Fibroblast of the aortic adventitia (primary cell): ENCODE measurements at places on chromosomes 3 and 15.

DNA sequence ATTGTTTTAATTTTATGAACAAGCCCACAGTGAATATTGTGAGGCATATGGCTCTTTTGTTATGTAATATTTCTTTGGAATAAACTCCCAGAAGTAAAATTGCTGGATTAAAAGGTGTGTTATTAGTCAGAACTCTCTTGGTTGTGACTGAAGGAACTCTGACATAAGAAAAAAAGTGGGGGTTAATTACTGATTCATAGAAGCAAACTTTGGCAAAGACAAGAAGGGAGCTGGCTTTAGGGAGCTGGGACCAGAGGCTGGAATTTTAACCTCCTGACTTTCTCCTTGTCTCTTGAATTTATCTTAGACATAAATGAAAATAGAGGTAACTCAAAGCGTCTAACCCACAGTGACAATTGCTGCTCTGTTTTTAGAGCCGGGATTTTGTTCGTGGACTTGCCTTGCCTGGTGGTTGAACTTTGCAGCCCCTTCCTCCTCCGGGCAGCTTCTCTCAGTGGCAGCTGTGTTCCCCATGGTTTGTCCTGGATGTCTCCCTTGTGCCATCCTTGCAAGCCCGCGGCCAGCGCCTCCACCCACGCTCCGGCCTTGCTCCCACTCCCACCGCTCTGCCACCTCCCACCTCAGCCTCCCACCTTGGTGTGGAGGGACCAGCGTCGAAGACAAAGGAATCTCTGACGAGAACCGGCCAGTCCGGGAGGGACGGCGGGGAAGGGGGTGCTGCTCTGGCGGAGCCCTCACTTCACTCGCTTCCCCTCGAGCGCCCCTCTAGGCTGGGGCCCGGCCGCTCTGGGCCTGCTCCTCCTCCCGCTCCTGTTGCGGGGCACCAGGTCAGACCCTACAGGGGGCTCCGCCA is 28.0 kb downstream of the ARHGAP31 start:
- peak; percentile 49 for DNase-seq

- no peak for DNase-seq
Measured at GRCh38 chr15:74130849-74131627, 652 bp downstream of the ISLR2 start.

DNA sequence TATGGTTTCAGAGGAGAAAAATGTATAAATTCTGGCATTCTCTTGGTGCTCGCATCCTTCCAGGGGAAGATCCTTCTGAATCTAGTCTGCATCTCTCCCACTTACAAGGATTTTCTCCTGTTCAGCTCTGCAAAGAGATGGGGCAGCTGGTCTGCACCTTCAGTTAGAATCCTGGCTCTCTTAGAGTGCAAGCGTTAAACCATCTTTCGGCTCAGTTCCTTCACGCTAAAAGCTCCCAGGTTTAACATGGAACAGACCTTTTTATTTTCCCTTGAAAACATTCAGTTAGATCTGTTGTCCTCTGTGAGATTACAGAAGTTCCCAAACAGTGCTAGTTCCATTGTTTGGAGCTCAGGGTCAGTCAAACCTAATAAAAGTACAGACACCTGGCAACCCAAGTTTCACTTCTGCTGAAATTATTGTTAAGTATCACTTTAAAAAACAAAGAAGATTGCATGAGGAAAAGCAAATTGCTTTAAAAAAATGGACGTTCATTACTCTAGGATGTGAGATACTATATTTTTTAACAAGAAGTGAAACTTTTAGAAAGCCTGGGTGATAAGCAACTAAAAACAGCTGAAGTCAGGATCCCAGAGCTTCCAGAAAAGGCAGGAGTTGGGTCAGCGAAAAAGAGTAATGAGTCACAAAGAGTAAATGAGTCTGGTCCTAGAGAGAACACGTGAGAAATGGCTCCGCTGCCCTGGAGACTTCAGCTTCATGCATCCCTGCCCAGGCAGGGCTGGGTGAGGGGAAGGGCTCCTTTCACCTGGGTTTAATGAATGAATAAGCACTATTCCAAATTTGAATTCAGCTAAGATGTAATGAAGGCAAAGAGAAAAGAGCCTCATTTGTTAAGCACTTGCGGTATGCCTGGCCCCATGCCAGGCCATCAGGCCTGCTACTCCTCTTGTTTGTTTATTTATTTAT is 63.3 kb downstream of the ABTB1 start:
- DNase-seq: peak; percentile 82

- DNase-seq: peak; percentile 83
Measured at GRCh38 chr3:129409541-129409940, 18.9 kb downstream of the EFCAB12 start.

GRCh38 chr15:101353240-101353639 is 58.2 kb upstream of the SNRPA1 start:
- no peak for DNase-seq

GRCh38 chr3:56775445-56775837 is 26.3 kb downstream of the ARHGEF3 start:
- no peak for DNase-seq

DNA sequence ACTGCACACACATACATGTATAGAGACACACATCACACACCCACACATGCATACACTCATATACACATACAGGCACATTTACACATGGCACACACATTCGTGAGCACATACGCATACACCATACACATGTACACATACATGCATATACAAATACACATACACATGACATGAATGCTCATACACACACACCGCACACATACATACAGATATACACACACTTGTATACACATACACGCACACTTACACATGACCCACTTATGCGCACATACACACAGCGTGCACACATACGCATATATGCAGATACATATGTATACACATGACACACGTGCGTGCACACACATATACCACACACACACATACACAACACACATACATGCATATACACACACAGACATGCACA is 162.7 kb downstream of the LRRK1 start:
- DNase-seq: no peak

DNA sequence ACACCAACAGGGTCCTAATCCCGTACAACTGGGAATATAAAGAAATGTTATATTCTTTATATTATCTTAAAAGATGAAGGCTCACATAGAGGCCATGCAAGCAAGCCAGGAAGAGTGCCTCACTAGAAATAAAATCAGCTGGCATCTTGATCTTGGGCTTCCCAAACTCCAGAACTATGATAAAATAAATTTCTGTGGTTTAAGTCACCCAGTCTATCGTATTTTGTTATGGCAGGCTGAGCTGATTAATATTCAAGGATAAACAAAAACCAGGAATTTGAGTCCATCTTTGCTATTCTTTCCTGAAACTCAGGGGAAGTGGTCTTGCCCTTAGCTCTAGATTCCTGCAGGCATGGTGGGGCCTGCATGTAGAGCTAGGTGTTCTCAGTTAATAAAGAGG is 42.7 kb downstream of the ATOSA start:
- no peak for DNase-seq

DNA sequence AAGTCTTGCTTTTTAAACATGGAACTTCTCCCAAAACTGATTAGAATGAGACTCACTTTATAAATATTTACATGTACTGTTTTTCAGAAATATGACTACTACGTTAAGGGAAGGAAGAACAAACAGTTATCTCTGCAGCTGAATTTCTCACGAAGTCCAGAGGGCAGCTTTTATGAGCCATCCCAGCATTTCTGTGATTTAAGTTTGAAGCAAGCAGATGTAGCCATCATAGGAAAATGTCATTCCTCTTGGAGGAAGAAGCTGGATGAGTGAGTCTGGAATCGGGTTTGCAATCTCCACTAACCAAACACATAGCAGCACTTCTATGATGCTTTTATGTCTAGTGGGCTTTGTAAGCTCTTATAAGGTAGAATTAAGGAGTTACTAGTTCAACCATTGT is 53.7 kb downstream of the SCN11A start:
- DNase-seq: no peak

DNA sequence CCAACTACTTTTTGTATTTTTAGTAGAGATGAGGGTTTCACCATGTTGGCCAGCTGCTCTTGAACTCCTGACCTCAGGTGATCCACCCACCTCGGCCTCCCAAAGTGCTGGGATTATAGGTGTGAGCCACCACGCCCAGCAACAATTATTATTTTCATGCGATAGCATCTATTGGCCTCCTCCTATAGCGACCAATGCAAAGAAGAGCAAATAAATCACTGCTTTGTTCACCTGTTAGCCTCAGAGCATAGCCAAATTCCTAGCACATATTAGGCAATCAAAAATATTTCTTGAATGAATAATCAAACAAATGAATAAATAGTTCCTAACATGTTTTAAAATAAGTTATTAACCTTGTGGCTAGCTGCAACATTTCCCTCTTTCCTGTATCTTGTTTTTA is 36.8 kb upstream of the TNFSF10 start:
- DNase-seq: peak; percentile 13

DNA sequence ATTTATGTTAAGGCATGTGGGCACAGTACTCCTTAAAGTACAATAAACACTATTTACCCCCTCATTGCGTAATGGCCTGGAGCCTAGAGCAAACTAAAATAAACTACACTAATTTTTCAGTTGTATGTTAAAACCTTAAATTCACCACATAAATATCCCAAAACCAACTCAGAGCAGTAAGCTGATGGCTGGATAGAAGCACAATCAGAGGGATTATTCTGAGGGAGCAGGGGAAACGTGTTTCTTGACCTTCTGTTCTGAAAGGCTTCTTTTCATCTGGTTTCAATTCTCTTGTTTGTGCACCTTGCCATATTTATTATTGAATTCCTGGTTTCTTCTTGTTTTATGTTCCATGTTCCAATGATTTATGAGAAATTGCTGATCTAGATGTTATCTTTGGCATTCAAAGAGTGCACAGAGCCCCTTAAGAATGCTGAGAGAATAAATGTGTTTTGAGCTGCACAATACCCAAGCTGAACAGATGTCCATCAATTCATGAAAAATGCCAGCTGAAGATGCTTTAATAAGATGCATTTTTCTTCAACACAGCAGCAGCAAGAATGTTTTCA is 29.6 kb downstream of the RPL22L1 start:
- DNase-seq: peak; percentile 25

GRCh38 chr3:194879126-194879877 is 193.6 kb downstream of the FAM43A start:
- DNase-seq: no peak

DNA sequence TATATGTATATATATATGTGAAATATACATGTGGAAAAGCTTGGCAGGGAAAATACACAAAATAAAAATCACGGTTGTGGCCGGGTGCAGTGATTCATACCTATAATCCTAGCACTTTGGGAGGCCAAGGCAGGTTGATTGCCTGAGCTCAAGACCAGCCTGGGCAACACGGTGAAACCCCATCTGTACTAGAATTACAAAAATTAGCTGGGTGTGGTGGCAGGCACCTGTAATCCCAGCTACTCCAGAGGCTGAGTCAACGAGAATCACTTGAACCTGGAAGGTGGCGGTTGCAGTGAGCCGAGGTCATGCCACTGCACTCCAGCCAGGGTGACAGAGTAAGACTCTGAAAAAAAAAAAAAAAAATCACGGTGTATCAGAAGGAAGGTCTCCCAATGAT is 20.8 kb upstream of the ARHGEF3 start:
- no peak for DNase-seq

GRCh38 chr3:87488765-87489164 is 212.4 kb upstream of the POU1F1 start:
- peak; percentile 14 for DNase-seq

DNA sequence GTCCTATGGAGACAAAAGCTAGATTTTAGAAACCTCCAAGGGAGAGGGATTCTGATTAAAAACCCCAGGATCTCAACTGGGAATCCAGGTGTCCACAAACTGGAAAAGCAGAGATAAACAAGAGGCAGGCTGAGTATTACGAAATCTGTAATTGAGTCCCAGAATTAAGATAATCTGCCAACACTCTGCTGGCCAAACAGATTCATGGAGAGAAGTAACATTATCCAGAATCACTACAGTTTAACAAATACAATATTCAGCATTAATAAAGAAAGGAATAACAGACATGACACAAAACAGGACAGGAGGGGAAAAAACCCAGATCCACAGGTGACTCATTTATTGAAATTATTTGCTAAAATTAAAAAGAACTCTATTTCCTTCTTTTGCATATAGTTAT is 227.2 kb upstream of the NANOGP8 start:
- DNase-seq: peak; percentile 33

DNA sequence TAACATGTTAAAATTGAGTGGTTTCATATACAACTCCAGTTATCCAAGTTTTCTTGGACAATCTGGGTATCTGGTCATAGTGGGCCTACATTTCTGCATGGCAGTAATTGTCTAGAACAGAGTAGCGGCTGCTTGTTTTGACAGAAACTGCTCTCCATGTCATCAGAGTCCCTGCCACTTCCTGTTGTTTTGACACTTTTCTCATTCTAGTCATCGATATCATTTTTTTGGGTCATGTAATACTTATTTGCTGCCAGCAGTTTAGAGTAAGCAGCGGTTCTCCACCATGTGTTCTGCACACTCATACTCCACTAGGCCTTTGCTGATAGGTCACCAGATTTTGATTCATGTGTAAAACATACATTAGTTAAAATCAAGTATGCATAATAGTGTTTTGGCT is 81.5 kb downstream of the SLC25A26 start:
- DNase-seq: no peak

GRCh38 chr3:184821034-184821433 is 9.1 kb downstream of the VPS8 start:
- no peak for DNase-seq

- no peak for DNase-seq
Measured at GRCh38 chr3:178714925-178715832, 178.9 kb downstream of the KCNMB2 start.

DNA sequence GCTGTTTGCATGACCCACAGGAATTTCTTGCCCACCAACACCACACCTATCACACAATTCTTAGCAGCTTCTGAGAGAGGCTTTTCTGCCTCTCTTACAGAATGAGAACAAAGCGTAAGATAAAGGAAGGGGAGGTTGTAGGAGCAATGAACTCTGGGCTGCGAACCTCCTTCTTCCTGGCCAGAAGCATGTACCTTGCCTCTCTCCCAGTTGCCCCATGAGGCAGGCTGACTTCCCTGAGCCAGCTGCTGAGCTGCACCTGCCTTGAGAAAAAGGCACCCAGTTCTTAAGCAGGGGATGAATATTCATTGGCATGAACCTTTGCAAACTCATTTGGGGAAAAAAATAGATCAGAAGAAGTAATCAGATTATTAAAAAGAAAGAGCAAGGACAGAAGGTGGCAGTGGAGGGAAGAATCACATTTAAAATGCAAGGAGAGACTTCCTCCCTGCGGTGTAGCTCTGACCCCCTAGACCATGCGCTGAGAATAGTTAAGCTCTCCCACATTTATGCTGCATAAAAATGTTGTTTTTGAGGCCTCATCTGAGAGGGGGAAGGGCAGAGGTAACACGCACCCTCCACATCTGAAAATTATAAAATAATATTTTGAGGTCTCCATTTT is 304.8 kb downstream of the EPHB1 start:
- no peak for DNase-seq

GRCh38 chr15:52679232-52680040 is at the start of gene ATOSA:
ATOSA (minus strand) TSS chr15:52679388; CDS start chr15:52678021, 1,367 bp downstream.
- DNase-seq: peak; percentile 84

DNA sequence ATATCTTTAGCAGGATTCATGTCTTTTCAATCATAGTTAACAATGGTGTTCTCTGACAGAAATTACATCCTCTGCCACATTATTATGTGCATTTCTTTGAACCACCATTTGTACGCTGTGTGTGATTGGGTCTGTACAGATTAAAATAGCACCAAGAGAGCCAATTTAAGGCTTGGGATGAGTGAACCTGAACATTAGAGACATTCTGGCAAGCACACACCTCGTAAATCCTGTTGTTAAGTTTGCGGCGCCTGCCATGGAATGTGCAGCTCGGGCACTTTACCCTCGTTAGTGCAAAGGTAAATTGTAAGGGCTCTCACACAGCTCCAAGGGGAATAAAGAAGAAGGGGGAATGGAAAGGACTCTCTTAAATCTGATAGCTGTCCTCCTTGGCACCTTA is 482.4 kb upstream of the DPPA4 start:
- no peak for DNase-seq
